ENCODE measurements at places on chromosomes 4 and X.

GRCh38 chr4:40969501-40969900, 219.7 kb downstream of the NSUN7 start:
- DNase-seq, result no peak

GRCh38 chrX:110167952-110168451, 149.9 kb downstream of the AMMECR1 start:
- DNase-seq, result peak; percentile 38

GRCh38 chr4:163380703-163381102, 37.0 kb downstream of the NPY5R start:
- DNase-seq, result no peak

GRCh38 chr4:121375262-121375661, 5.6 kb downstream of the QRFPR start:
- no peak for DNase-seq

- DNase-seq, result no peak
Observed at GRCh38 chr4:14708574-14708973, 293.7 kb upstream of the CPEB2 start.

DNA sequence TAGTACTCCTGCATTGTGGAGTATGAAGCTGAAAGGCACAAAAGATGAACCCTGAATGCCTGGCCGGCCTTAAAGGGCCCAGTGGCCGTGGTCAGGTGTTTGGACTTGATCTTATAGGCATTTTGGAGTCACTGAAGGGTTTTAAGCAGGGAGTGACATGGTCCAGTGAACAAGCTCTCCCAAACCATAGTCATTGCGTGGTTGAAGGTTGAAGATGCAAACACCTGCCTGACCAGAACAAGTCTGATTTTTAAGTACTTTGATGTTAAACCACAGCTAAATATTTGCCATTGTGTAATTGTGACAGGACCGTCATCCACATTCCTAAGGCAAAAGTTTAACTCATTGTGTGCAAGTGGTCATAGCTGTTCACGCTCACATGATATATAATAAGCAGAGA, 3.3 kb downstream of the STK32B start:
- no peak for DNase-seq

Data from stimulated activated naive CD4-positive, alpha-beta T cell treated with Interleukin-2 at 50 U/mL for 16 hours (primary cell).